ENCODE measurements at places on chromosomes 4 and X.

DNA sequence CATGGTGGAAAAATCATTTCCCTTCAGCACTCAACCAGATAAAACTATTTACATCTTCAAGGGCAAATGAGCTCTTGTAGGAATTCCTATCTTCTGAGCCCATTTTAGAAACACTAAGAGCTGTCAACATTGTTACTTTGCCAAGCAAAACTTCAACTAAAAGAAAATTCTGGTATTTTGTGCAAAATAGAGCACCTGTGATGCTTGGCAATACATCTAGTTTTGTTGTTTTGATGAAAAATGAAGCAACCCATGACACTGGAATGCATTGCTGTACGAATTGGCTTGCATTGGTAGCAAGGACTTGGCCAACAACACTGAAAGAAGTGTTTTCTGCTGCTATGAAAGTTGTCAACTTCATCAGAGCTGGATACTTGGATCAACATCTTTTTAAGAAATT, 194.4 kb downstream of the COX18 start:
- no peak for DNase-seq

DNA sequence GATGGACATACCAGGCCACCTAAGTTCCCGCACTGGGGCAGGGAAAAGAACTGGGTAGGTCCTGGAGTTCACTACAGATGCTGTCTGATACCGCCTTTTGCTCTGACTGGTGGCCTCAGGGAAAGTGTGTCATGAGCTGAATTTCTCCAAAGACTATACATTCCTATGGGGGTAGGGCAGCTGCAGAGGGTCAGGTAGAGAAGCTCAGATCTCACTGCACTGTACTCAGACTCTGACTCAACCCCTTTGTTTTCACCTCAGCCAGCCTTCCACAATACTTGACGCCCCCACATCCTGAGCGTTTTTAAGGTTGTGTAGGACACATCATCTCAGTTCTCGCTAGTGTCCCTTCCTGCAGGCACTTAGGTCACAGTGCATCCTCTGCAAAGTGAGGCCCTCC, 7.8 kb downstream of the GATB start:
- DNase-seq = peak; percentile 13

GRCh38 chr4:38803833-38804653, 548 bp downstream of the TLR1 start:
- peak; percentile 8 for DNase-seq

DNA sequence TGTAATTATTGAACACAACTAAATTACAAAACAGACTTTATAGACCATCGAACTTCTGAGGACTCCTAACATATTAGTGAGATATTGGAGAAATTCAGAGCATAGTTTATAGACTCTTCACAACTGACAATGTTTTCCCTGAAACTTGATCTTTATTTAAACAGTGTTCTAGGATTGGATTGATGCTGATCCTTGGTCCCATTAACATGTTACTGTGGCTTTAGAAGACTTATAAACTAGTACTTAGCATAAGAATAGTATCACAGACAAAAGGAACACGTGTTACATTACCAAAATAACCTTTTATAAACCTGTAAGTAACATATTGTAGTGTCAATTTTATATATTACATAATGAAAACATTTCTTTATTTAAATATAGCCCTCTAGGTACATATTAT, 689.6 kb downstream of the CCSER1 start:
- DNase-seq = no peak

- DNase-seq = no peak
These were observed 303.6 kb downstream of the PCDH7 start for GRCh38 chr4:31023742-31024141.

GRCh38 chrX:31219174-31219573, 147.3 kb upstream of the FTHL17 start:
- no peak for DNase-seq

DNA sequence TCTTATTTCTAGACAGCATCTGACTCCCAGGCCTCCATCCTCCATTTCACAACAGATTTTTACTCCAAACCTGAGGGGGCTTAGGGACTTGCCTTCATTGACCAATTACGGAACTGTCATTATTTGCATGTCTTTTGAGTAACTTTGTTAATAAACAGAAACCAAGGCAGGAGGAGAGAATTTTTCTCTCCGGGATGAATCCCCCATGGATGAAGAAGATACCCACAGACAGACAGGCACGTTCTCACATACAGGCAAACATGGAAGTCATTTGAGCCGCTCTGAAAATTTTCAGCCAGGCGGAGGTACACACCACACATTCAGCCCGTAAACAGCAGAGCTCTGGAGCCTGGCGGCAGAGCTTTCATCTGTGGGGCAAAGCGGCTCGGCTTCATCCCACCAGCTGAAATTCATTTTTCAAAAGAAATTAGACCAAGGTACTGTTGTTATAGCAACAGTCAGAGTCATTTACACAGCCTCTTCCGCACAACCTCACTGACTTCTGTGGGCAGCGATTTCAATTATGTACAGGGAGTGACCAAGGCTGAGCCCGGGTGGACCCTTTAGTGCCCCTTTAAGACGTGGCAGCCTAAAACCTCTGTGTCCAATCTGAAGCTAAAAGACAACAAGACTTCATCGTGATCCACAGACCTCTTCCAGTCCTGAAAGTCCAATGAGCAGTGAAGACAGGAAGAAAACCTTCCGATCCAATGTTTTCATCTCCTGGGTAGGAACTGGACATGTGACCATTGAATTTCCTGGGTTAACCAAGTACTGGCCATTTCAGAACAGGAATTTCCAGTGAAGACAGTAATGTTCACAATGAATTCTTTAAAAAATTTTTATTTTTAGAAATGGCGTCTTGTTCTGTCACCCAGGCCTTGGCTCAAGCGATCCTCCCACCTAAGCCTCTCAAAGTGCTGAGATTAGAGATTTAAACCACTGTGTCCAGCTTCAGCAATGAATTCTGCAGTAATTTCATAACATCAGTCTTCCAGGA, 237.0 kb downstream of the MGST2 start:
- DNase-seq = no peak

GRCh38 chrX:124476562-124476961, 130.2 kb downstream of the SH2D1A start:
- no peak for DNase-seq

GRCh38 chr4:80393970-80394250, 58.4 kb downstream of the CFAP299 start:
- no peak for DNase-seq

- DNase-seq = no peak
These were observed 5.8 kb upstream of the G3BP2 start for GRCh38 chr4:75678965-75679364.

- DNase-seq = no peak
These were observed 140.6 kb upstream of the GPC4 start for GRCh38 chrX:133555782-133556458.

GRCh38 chr4:120691536-120691935, 231.0 kb downstream of the PRDM5 start:
- DNase-seq = no peak

GRCh38 chr4:8556341-8557150, 23.6 kb upstream of the GPR78 start:
- no peak for DNase-seq

GRCh38 chrX:119617517-119618164, 11.4 kb upstream of the NKRF start:
- DNase-seq = no peak

DNA sequence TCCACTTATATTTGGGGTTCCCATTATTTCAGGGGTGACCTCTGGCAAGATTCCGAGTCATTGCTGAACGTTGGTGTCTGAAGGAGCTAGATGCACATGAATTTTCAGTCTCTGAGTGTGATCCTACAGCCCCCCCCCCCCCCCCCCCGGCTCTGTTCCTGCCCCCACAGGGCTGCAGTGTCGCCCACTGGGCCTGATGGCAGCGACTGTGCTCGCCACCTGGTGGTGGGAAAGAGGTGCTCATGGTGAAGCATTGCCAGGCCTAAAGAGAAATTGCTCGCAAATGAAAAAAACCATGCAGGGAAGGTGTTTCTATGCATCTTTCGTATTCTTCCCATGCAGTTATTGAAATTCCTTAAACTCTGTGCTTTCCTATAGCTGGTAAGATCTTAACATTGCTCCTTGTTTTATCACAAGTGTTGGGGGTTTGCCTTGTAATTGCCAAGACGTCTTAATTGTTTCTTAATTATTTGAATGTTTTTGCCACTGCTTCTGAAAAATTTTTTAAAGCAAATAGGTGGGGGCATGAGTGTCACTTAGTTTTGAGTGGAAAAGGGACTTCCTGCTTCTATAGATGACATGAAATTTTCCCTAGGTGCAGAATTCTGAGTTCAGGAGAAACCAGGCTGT, 63.2 kb downstream of the CLDN22 start:
- no peak for DNase-seq

GRCh38 chrX:136819031-136819703, 38.4 kb upstream of the ARHGEF6 start:
- DNase-seq = no peak

DNA sequence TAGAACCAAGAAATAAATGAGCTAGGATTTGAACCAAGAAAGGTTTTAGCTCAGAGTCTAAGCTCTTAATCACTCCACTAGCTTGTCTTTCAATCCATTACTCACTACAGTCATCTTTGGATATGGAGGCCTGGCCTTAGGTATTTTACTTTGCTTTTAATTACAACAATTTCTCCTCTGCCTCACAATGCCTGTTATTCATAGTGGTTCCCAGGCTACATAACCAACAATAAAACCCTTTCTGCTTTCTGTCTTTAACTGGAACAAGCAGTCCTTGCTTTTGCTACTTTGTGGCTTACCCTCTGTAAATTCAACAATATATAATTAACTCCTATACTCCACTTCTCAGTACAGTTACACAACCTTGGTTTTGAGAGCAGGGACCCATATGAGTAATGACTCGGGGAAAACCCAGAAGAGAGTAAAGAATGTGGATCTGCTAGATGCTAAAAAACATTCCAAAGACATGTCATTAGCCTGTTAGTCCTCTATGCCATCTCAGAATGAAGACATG, 94.7 kb upstream of the NAP1L5 start:
- no peak for DNase-seq

DNA sequence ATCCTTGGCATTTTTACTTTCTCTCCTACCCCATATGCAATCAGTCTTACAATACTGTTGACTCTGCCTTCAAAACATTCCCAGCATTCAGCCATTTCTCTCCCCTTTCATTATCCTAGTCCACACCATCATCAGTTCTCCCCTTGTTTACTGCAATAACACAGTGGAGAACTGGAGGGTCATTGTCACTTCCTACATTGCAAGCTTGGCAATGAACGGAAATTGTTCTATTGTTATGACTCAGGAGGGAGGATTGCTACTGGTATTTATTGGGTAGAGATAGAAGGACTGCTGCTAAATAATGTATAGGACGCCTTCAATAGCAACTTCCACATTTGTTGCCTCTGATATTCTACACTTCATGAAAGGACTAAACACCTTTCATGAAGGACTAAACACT, 231.8 kb downstream of the BANK1 start:
- DNase-seq = no peak

GRCh38 chrX:2432298-2432863, 68.4 kb downstream of the DHRSX start:
- DNase-seq = no peak

GRCh38 chr4:100907465-100908454, 389.9 kb upstream of the EMCN start:
- no peak for DNase-seq

DNA sequence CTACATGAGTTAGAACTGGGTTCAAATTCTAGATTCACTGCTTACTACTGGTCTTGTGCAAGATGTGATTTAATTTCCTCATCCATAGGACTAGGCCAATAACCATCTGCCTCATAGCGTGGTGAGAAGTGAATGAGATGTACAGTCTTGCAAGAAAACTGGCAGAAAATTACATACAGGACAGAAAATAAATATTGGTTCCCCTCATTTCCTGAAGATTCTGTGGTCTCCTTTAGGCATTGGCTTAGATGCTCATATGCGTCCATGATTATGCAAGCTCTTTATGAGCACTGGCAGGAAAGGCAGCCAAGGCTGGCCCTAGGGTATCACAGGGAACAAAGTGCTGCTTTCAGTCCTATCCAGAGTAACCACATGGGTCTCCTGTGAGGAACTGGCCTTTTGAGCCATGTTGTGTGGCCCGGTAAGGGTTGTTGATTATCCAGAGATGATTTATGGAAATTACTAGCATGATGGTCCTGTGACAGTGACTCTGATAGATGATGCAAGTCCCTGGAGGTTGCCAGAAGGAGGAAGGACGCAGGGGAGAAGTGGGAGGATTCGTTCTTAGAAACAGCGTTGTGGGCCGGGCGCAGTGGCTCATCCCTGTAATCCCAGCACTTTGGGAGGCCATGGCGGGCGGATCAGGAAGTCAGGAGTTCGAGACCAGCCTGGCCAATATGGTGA, 9.9 kb upstream of the MOB1B start:
- no peak for DNase-seq

DNA sequence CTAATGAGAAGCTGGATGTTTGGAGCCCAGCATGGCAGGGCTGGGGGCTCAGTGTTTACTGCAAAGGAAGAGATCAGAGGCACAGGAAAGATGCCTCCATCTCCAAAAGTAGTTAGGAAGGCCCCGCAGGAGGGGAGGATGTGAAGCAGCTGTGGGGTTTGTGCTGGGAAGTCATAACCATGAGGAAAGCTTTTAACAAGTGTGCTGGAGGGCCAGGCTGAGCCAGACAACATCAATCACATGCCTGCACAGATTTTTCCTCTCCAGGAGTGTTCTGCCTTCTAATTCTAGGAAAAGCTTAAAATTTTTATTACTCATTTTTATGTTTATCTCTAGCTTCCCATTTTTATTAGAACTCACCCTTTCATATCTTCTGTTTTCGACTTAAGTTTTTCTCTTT, 65.4 kb downstream of the GPR82 start:
- DNase-seq = no peak

DNA sequence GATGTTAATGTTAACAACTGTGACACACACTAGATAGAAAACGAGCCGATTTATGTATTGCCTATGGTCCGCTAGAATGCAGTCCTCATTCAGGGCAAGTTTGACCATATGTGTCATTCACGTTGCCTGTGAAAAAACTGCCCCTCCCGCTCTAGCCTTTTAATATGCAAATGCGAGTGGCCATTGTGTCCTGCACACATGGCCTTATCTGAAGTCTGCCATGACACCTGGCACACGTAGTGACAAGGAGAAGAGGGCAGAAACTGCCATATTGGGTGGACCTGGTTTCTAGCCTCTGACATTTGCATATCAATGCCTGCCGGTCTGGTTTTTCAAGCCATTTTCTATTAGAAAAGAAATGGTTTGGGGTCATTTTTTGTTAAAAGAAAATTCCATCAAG, 303.3 kb upstream of the TECRL start:
- no peak for DNase-seq

DNA sequence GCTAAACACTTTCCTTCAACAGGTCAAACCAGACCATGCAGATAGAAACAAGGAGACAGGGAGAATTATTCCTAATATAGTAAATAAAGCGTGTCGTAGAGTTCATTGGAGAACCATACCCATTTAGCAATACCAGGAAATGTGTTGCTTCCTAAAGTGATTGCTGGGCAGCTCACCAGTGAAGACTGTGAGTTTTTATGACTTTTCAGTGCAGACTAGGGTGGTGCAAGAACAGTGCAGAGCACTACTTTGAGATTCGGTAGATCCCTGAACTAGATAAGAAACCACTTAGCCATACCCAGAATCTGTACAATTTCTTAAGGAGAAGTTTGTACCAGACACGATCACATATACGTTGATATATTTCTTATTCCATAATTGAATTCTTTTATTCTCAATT, 87.4 kb downstream of the EMCN start:
- DNase-seq = no peak

- no peak for DNase-seq
These were observed 331.0 kb upstream of the EMCN start for GRCh38 chr4:100848841-100849240.

Measured in stimulated activated CD8-positive, alpha-beta memory T cell treated with anti-CD3 and anti-CD28 coated beads, Interleukin-15, amount 100 ng/mL, for 48 hours (primary cell).